Fibroblast of skin of right quadriceps (primary cell): ENCODE measurements at places on chromosomes 11 and 22.

DNA sequence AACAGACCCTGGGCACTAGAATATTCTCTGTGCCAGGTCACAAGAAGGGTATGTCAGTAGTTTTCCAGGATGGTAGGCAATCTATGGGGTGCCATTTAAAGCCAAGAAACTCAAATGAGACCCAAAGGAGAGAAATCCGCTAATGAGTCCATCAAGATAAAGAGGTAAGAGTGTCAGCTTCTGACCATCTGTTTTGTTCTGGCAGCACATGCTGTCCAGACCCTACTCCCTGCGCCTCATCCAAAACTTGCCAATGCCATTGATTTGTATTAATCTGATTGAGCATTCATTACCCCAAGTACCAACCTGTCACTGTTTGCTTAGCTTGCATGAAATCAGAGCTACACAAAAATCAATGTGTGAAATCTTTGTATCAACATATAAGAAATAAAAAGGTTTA, 229.0 kb downstream of the BLID start:
- DNase-seq: no peak

DNA sequence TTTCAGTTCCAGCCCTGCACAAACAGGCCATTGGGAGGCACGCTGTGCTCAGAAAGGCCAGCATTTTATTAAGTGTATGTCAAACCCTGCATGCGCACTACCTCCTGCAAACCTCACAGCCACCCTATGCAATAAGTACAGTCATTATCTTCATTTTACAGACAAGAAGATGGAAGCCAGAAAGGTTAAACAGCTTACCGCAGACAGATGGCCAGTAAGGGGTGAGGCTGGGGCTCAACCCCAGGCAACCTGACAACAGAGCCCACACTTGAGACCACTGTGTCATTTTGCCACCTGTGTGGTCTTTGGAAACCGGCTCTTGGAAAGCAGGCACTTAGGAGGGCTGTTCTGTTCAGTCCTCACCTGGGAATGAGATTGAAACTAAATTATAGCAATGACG, 142.3 kb downstream of the NXPE2 start:
- no peak for DNase-seq

DNA sequence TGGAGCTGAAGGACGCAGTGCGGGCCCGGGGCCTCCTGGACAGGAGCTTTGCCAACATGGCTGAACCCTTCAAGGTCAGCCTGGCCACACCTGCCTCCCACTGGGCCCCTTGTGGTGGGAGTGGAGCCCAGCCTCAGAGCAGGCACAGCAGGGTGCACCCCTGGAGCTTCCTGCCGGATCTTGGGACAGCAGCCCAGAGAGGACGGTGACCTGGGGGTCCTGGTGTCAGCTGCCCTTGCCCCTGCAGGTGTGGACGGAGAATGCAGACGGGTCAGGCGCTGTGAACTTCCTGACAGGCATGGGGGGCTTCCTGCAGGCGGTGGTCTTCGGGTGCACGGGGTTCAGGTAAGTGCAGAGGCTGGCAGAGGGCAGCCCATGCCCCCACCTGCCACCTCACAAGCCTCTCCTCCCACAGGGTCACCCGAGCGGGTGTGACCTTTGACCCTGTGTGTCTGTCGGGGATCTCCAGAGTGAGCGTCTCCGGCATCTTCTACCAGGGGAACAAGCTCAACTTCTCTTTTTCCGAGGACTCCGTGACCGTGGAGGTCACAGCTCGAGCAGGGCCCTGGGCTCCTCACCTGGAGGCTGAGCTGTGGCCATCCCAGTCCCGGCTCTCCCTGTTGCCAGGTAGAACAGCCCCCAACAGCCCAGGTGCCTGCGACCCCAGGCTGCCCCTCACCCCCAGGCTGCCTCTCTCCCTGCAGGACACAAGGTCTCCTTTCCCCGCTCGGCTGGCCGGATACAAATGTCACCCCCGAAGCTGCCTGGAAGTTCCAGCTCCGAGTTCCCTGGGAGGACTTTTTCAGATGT, 5.1 kb downstream of the PGGHG start:
- DNase-seq: no peak

DNA sequence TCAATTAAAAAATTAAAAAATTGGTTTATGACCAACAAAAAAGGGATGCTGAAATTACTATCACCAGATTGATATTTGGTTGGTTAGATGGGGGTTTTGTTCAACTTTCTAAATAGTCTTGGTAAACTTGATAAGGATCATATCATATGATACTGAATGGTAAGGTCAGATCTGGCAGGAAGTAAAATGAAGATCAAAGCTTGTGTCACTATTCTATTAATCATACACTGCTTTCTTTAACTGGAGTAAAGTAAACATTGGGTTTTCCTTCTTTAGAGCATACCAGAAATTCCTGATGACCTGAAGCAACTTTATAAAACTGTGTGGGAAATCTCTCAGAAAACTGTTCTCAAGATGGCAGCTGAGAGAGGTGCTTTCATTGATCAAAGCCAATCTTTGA, 40.2 kb downstream of the RRM1 start:
- DNase-seq: peak; percentile 24

- DNase-seq: peak; percentile 38
Observed at GRCh38 chr11:40149721-40150120, 1309.7 kb downstream of the LRRC4C start.
